ENCODE measurements at places on chromosomes 12 and 14. TPM values are rescaled to one million over a fixed set of nuclear protein-coding genes. Genes with fewer than 3 reads are reported as not detected.

The SOX5 gene
- 6.2 TPM for total RNA-seq

The KRT78 gene
- not detected for total RNA-seq

The ACOT6 gene
- not detected for total RNA-seq

The PTCSC3 gene
- not detected for total RNA-seq

The LBHD2 gene
- total RNA-seq: not detected

The RERG gene
- 3.5 TPM for total RNA-seq

The OTUB2 gene
- total RNA-seq: 1.6 TPM

The C12orf50 gene
- total RNA-seq: not detected

The OAS1 gene
- 0.18 TPM for total RNA-seq

The TMEM117 gene
- total RNA-seq: 13.8 TPM

The GPR84 gene
- not detected for total RNA-seq

The CRACR2A gene
- 13.3 TPM for total RNA-seq

The TBPL2 gene
- total RNA-seq: not detected

The BCL11B gene
- total RNA-seq: under 0.01 TPM

The RPGRIP1 gene
- not detected for total RNA-seq

The MSI1 gene
- not detected for total RNA-seq

The RHEBL1 gene
- total RNA-seq: 3.4 TPM

The NOS1 gene
- not detected for total RNA-seq

The DLGAP5 gene
- 51.6 TPM for total RNA-seq

The L3HYPDH gene
- 21.8 TPM for total RNA-seq

The BCAT1 gene
- 87.1 TPM for total RNA-seq

The GNB3 gene
- 1.8 TPM for total RNA-seq

The AMHR2 gene
- not detected for total RNA-seq

The METTL1 gene
- total RNA-seq: 19.0 TPM

The NKX2-1 gene
- not detected for total RNA-seq

The FRS2 gene
- 23.6 TPM for total RNA-seq

The SDR9C7 gene
- not detected for total RNA-seq

The PTGER2 gene
- 63.4 TPM for total RNA-seq

The EGLN3 gene
- total RNA-seq: 1.4 TPM

The KRT79 gene
- total RNA-seq: not detected

The GSC gene
- total RNA-seq: 0.58 TPM

The FCF1 gene
- total RNA-seq: 21.0 TPM

The CLEC4C gene
- total RNA-seq: not detected

Data from myometrial cell (primary cell).